Stimulated activated CD8-positive, alpha-beta memory T cell treated with anti-CD3 and anti-CD28 coated beads, Interleukin-2, amount 100 ng/mL, for 48 hours (primary cell): ENCODE measurements at places on chromosomes 1 and 21.

GRCh38 chr1:96472471-96472870 is 249.1 kb upstream of the PTBP2 start:
- DNase-seq, result no peak

- no peak for DNase-seq
Observed at GRCh38 chr1:229138058-229138457, 132.9 kb upstream of the RAB4A start.

- DNase-seq, result no peak
Observed at GRCh38 chr1:76666499-76666898, 200.8 kb upstream of the ST6GALNAC5 start.

- DNase-seq, result no peak
Observed at GRCh38 chr21:28485301-28486022, 507.2 kb downstream of the LTN1 start.

DNA sequence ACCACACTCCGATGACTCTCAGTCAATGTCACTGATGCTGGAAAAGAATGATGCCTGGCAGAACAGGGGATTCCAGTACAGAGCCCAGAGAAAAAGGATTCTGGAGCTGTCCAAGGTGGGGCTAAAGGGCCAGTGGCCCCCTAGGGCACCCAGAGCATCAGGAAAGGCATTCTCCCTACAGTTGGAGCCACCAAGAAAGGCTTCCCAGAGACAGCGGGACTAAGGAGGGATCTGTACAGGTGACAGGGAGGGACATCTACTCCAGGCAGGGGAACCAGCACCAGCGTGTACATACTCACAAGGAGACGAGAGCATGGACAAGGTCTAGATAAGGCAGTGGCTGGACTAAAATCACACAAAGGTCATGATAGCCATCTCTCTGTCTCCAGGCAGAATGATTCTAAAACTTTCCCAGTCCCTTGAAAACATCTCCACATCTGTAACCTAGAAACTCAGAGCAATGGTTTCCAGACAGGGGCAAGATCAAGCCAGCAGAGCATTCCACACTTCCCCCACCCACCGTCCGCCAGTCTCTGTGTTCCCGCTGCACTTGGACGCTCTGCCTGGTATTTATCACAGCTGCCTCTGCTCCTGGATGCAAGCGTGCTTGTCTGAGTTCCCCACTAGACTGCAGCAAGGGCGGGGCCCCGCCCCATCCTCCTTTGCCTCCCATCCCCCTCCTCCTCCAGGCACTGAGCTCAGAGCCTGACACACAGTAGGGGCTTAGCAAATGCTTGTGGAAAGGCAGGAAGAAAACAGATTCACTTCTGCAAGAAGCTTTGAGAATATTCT is 111.6 kb upstream of the ZC3H12A start:
- no peak for DNase-seq

GRCh38 chr1:178183796-178184195 is 89.9 kb downstream of the RASAL2 start:
- DNase-seq, result no peak

DNA sequence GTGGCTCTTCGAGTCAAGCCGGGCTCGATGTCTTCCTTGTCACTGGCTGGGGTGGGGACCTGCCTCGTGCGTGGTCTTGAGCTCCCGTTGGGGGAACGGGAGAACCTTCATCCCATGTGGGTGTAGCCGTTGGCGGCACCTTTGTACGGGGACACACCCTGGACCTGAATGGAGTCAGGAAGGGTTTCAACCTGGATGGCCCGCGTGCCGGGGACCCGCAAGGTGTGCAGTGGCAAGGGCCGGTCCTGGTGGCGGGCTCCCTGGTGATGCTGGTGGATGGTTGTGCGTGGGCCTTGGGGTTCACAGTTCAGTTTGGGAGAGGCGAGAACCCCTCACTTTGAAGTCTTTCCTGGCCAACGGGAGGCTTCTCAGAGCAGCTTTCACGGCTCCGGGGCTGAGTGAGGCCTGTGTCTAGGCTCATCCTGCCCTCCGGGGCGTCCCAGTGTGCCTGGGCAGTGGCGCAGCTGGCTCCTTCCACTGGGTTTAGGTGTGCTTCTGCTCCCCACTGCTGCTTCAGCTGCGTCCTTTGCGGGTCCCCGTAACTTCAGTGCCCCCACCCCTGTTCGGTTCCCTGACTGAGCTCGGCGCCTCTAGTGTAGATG is 11.4 kb downstream of the SKI start:
- no peak for DNase-seq

GRCh38 chr21:23853796-23854379 is 1753.4 kb downstream of the MRPL39 start:
- no peak for DNase-seq

DNA sequence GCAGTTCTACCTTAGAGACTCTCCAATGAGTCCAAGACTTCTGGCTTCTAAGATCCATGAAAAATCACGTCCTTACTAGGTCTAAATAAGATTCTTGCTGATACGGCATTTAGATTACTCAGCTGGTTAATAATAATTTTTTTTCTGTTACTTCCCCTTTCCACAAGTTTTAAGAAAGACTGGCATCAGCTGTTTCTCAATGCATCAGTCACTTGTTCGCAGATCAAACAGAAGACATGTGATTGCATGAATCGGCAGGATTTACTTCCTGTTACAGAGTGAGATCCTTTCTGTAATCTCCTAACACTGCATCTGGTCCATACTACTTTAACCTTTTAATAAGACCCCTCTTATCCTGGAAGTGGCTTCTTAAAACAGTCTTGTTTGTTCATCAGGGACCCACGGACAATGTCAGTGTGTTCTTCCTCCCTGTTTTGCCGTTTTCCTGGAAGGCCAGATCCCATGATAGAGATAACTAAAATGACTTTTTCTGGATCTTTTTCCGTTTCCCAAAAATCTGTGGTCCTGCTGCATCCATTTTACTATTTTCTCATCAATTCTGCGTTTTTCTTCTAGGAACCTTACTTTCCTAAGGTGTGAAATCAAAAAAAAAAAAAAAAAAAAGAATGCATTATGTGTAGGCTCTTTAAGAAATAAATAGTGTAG is 6.1 kb downstream of the NPL start:
- DNase-seq, result no peak

GRCh38 chr1:161378014-161378413 is 10.3 kb upstream of the CFAP126 start:
- DNase-seq, result no peak

- DNase-seq, result no peak
Observed at GRCh38 chr1:233981042-233981675, 76.7 kb downstream of the SLC35F3 start.

DNA sequence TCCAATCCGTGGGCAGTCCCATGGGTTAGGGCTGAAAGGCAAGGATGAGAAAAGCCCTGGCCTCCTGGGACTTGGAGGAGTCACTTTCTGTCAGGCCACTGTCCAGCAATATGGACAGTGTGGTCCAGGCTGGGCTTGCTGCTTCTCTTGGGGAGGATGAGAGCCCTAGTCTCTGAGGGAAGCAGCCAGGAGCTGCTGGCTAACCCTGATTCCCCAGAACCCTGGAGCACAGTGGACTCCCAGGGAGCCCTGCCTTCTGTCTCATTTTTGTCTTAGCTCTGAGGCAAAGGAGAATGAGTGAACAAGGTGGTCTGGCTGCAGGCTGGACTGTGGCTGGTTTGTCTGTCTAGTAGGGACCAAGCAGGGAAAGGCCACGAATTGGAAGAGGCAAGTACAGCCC is 23.8 kb upstream of the EDN2 start:
- DNase-seq, result no peak

DNA sequence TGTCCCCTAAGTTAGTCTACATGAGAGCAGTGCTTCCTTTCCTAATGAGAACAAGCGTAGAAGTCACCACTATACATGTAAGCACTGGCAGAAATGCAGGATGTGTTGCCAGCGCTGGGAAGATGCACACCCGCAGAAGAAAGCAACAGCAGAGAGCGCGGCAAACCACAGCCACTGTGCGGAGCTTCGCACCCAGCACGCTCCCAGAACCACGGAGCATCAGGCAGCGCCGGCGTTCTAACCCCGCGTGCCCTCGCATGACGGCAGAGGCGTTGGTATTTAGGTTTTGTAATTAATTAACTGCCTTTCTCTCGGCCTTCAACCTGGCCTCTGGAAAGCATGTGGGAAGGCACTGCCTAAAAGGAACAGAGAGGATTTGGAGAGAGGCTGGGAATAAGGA is 69.1 kb downstream of the OLIG1 start:
- no peak for DNase-seq

DNA sequence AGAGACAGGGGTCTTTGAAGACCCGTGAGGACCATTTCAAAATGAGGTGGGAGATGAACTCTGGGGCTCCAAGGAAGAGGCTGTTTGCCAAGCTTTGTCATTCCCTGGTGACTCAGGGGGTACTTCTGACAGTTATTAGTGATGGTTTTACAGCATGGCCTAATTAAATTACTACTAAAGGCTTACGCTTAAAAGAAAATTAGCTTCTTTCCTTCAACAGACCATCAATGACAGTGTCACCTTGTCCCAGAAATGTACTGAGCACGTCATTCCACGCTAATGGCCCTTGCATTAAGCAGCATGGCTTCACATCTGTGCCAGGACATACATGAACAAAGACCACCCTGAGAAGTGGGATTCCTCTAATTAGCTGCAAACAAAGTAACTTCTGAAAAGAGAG is 5.1 kb upstream of the UTS2 start:
- DNase-seq, result no peak

DNA sequence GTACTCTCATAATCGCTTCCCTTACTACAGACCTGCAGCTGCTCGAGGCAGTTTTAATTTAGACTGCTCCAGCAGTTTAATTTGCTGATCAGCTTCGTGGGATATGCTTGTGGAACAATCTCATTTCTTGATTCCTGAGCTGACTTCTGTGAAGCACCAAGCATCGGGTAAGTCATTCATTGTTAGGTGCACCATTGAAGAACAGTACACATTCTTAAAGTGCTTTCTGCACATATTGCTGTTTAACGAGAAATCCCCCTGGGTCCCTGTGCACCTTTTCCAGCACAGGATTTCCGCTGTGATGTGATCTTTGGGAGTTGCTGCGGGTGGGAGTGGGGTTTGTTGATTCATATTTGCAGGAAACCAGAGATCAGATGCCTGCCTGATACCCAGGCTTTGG is 9.1 kb downstream of the GALNT2 start:
- DNase-seq, result no peak

GRCh38 chr1:21048462-21048861 is 128.2 kb downstream of the EIF4G3 start:
- DNase-seq, result no peak

- DNase-seq, result no peak
Observed at GRCh38 chr21:31191553-31191952, 152.5 kb downstream of the TIAM1 start.

DNA sequence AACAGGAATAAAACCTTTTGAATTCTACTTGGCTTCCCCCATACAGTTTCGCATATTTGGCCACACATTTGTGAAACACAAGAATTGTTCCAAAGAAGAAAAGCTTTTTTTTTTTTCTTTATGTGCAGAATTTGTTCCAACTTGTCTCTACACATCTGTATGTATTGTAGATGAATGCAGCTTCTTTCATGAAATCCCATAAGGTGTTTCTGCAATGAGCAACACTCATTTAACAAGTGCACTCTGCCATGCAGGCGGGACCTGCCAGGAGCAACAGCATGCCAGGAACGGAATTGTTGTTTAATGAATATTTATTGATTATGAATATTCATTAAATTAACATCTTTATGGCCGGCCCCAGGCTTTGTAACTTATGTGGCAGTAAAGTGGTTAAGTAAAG is 1075.0 kb downstream of the TTLL7 start:
- DNase-seq, result no peak

DNA sequence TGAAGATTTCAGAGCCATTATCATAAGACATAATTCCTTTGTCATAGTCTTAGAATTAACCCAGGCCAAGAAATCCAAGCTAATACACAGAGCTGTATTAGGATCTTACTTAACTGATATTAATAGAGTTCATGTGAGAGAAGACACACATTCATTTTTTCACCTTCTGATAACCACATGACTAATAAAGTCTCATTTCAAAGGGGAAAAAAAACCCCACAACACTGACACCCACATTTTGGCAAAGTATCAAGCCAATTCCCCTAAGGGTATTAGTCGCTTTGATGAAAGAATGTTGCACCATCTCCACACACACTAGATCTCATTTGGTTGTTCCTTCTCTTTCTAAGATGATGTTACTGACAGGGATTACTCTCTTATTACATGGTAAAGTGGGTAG is 344.4 kb upstream of the ESRRG start:
- no peak for DNase-seq

DNA sequence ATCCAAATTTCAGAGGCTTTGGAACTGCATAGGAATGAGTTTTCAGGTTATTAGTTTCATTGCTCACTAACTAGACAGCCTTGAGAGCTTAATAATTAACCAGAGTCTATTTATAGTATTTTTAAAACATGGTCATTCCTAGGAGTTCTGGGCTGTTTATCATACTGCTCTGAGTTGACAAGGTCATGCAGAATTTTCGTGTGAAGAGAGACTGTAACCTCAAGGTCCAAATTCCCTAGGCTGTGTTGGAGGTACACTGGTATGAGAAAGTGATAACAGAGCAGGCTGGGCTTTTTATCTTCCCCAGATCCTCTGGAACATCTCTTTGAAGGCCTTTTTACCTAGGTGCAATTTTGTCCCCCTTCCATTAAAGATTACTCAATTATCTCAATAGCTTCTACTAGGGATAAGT is 736.3 kb downstream of the LTN1 start:
- no peak for DNase-seq

DNA sequence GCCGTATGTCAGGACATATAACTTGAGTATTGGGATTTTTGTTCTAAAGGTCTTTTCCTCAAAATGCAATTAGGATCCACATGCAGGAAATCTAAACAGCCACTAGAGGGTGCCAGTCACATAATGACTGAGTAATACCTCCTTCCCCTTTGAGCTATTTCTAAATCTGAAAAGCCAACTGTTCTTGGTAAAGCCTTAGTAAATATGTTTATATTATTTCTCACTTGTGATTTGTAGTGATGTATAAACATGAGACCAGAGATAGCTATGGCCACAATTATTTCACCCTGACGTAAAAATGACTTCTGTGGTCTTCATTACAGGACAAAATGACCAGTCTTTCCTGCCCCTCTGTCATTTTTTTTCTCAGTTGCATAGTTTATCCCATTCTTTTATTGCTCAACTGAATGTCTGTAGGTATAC is 41.0 kb upstream of the DR1 start:
- no peak for DNase-seq
